ENCODE measurements at places on chromosomes 3 and 15. TPM values are rescaled to one million over a fixed set of nuclear protein-coding genes. Genes with fewer than 3 reads are reported as not detected.

CLSTN2 gene
- 36.7 TPM for total RNA-seq

TEX9 gene
- 61.6 TPM for total RNA-seq

CYP1A1 gene
- total RNA-seq, result 0.23 TPM

CD200 gene
- 79.1 TPM for total RNA-seq

POU1F1 gene
- not detected for total RNA-seq

CCDC191 gene
- 10.6 TPM for total RNA-seq

CADPS gene
- total RNA-seq, result 370 TPM

CPNE4 gene
- 51.4 TPM for total RNA-seq

PTH1R gene
- 4.2 TPM for total RNA-seq

NAALADL2 gene
- 20.3 TPM for total RNA-seq

DNAJB11 gene
- 40.8 TPM for total RNA-seq

TMC3 gene
- 0.23 TPM for total RNA-seq

UROC1 gene
- total RNA-seq, result not detected

CTXN2 gene
- total RNA-seq, result 1.6 TPM

C2CD4A gene
- under 0.01 TPM for total RNA-seq

ICE2 gene
- total RNA-seq, result 49.8 TPM

ABTB1 gene
- 7.6 TPM for total RNA-seq

CRTC3 gene
- total RNA-seq, result 19.6 TPM

All from diencephalon (tissue), 1 donor.